ENCODE measurements at places on chromosomes 3 and 15.

DNA sequence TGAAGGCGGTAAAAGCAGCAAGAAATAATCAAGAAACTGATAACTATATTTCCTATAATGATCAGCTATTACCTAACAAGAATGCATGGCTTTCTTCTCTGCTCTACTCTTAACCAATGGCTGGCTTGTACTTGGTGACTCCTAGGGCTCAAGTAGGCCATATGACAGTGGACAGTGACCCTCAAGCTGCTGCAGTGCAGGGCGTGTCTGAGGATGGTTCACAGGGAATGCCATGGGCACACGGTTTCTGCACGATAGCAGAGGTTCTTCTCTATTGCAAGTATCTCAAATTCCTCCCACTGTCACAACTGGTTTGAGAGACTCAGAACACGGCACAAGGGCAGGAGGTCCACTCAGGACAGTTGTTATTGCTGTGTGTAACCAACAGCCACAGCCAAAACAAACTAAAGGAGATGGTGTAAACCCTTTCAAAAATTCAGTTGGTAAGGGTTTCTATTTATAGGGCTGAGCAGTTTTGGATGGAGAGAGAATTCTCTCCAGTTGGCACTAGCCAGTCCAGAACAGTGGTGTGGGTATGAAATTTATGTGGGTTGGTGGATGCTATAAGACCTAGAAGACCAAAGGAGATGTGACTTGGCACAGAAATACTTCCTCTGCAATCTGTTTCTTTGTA, 103.2 kb upstream of the ST8SIA2 start:
- DNase-seq: no peak

DNA sequence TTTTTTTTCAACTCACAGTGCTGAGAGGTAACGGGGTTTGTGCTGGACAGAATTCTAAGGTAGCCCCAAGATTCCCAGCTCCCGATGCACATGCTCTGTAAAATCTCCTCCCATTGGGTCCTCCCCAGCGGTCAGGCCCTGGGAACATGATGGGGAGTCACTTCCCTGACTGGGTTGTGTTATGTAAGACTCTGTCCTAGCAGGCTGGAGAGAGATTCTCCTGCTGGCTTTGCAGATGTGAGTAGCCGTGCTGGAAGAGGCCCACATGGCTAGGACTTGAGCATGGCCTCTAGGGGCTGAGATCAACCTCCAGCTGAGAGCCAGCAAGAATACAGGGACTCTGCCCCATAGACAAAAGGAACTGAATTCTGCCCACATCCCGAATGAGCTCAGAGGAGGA, 83.7 kb upstream of the OXTR start:
- DNase-seq: no peak

DNA sequence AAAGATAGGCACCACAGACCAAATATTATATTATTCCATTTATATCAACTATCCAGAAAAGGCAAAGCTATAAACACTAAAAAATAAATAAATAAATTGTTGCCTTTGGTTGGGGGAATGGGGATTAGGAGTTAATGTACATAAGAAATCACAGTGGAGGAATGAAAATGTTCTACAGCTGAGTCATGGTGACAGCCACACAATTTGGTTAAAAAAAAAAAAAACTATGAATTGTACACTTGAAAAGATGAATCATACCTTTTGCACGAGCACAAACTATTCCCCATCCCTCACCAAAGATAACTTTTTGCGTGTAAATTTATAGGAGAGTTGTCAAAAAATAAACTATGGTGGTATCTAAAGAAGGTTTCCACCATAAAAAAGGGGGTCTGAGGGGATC, 103.2 kb downstream of the TBC1D5 start:
- DNase-seq: no peak

GRCh38 chr15:39747326-39747725, 35.3 kb downstream of the FSIP1 start:
- DNase-seq: no peak

DNA sequence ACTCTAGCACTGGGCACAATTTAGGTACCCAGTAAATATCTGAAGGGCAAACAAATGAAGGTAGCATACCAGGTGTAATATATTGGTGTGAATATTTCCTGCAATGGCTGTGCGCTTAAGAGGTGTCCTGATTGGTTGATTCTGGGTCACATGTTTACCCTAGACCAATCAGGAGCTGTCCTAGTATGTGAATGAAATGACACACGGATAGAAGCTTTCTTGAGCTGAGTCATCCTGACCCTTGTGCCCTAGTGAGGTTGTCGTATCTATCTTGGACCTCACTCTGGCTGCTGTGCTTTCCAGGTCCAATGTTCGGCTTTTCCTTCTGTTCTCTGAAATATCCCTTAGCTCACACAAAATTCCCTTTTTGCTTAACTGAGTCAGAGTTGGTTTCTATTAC, 58.1 kb upstream of the FOXP1 start:
- DNase-seq: no peak

DNA sequence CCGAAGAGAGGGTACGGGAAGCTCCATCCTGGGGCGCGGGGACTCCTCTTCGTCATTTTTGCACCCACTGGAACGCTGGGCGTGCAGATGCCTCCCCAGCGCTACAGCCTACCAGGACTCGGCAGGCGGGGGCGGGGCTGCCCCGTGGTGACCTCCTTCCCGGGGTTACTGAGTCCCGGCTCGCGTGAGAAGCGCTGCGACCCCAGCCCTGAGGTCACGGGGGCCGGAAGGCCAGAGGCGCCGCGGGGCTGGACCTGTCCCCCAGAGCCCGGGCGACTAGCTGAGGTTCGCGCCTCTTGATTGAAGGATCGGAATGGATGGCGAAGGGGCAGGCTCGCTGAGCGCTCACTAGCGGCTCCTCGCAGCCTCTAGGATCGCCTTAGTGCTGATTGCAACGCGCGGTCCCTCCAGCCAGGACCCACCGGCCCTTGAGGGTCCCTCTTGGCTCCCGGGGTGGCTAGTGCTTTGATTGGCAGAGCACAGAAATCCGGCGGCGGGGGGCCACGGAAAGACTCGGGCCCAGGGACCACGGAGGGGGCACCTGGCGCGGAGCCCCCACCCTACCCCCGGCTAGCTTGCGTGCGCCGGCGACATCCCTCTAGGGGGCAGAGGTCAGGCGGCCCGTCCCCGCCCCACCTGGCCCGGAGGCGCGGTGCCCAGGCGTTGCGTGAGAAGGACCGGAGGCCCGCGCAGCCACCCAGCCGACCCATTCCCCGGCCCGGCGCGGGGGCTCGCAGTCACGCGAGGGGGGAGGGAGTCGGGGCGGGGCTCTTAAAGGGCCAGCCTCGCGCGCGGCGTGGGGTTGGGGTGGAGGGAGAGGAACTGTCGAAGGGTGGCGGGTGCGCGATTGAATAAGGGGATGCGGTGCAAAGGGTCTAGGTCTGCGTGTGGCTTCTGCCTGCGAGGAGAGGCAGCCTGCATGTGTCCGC, 781 bp upstream of the CYP1A1 start:
- peak; percentile 11 for DNase-seq

DNA sequence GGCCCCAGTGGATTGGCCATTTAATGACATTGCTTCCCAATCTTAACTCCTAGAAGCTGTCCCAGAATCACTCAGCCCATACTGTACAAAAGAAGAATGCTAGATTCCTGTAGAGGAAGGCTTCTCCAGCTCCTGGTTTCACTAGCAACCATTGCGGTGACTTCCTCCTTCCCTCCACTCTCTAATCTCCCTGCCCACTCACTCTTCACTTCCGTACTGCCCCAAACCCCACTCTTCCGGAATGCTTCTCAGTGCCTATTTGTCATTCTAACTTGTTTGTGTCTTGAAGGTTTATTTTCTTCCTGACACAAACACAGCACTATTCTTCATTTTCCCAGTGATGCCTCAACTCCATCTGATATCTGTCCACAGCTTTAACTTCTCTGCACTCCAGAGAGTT, 97.1 kb upstream of the SPATA16 start:
- no peak for DNase-seq

DNA sequence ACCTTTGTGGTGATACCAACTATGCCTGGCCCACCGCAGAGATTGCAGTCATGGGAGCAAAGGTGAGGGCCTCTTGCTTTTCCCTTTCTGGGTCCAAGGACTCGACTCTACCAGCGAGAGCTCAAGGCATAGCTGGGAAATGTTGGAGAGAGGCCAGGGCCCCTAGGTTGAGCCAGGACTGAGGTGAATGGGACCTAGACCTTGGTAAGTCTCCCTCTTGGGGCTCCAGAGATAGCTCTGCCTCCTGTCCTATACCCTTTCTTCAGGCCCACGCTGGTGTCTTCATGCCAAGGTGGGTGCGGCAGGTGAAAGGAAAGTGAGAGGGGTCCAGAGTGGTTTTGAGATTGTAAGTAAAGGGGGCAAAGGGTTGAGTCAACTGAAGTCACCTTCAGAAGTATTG, 77.5 kb downstream of the PCCB start:
- DNase-seq: no peak

DNA sequence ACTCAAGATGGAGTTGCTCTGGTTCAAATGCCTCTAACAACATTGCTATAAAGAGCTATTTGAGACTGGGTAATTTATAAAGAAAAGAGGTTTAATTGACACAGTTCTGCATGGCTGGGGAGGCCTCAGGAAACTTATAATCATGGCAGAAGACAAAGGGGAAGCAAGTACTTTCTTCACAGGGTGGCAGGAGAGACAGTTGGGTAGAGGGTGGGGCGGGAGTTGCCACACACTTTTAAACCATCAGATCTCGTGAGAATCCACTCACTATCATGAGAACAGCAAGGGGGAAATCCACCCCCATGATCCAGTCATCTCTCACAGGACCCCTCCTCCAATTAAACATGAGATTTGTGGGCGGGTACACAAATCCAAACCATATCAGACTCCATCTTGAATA, 30.7 kb downstream of the MAP2K5 start:
- DNase-seq: no peak

GRCh38 chr3:85148036-85148435, 189.2 kb downstream of the CADM2 start:
- no peak for DNase-seq

GRCh38 chr3:52297242-52298148, 9.9 kb downstream of the GLYCTK start:
- DNase-seq: no peak

DNA sequence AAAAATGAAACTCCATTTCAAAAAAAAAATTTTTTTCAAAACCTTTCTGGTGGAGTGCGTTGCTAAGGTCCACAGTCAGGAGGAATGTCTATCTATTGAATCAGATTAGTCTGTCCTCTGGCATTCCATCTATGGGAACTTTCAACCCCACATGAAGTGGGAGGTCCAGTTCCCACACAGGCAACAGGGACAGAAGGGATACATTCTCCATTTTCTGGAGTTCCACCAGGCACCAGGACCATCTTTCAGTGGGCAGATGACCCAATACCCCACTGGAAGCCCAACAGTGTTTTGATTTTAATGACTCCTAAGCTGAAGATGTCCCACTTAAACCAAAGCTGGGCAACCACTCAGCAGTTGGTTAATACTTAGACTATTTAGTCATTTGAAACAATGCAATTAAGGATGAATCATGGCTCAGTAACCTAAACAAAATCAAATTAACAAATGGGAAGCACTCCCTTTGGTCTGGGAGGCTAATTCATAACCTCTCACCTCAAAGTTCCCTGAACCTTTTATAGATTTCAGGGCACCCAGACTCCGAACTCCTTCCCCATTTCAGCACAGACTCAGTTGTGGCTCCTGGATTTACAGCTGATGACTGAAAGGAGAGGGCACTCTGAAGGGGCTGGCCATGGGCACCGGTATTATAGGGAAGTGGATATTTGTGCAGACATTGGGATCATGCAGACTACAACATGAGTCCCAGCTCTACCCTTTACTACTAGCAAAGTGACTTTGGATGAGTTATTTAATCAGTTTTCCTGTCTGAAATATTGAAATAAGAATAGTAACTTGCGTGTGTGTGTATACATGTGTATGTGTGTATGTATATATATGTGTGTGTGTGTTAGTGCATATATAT, 264.3 kb upstream of the LRTM1 start:
- DNase-seq: no peak

- no peak for DNase-seq
Measured at GRCh38 chr3:132180337-132180791, 136.8 kb upstream of the ACP3 start.

DNA sequence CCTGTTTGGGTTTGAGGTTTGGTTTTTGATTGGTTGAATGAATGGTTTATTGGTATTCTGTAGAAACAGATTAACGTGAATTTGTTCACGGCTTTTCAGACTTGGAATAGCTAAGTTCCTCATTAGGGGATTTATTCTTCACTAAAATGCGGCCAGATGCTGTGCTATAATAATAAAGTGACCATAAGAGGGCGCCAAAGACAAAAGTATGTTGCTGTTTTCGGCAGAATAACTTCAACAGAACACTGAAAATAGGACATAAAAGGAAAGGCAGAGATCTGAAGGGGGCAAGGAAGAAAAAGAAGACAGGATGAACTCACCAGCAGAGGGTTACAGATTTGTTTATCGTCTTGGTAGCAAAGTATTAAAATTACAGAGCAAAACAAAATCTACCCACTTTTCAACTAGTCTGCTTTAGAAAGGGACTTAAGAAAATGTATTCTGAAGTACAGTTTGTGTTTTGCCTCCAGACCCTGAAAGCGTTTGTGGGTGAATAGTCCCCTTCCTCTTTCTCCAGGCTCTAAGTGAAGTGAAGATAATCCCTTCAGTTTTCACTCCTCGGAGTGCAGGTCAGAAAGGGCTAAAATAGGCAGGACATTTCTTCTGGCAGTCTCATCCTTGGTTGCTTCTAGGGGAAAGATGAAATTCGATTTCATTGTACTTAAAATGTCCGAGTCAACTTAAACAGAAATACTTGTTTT, 147.6 kb downstream of the IL20RB start:
- DNase-seq: peak; percentile 30

DNA sequence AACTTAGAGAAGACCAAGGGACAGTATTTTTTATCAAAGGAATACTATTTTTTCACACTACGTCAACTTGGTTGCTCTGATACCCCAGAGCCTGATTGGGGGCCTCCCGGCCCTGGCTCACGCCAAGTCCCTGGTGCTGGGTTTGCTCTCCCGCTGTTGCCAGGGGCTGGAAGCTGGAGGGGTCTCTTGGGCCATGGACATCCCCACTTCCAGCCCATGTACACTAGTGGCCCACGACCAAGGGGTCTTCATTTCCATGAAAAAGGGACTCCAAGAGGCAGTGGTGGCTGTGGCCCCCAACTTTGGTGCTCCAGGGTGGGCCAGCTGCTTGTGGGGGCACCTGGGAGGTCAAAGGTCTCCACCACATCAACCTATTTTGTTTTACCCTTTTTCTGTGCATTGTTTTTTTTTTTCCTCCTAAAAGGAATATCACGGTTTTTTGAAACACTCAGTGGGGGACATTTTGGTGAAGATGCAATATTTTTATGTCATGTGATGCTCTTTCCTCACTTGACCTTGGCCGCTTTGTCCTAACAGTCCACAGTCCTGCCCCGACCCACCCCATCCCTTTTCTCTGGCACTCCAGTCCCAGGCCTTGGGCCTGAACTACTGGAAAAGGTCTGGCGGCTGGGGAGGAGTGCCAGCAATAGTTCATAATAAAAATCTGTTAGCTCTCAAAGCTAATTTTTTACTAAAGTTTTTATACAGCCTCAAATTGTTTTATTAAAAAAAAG, 20.3 kb upstream of the BSN start:
- DNase-seq: no peak
